ENCODE measurements at places on chromosomes 11 and 22.

DNA sequence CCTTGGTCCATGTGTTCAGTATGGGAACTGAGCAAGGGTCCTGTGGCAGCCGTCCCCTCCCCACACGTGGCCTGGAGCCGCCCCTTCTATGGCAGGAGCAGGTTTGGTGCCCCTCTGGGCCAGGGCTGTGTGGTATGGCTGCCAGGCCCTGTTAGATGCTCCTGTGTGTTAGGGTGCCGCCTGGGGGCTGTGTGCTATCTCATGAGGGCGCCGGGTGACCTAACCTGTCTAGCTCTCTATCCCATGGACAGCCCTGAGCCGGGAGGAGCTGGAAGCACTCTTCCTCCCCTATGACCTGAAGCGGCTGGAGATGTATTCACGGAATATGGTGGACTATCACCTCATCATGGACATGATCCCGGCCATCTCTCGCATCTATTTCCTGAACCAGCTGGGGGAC is 34.7 kb downstream of the NAT10 start:
- no peak for DNase-seq
- H3K36me3 ChIP-seq = peaks cover 37% of the 10 kb centered on the region
- H3K27ac ChIP-seq = no peak overlapping the region
- H3K27me3 ChIP-seq = no peaks in the 10 kb centered on the region
- H3K4me1 ChIP-seq = peaks cover 5% of the 10 kb centered on the region

- no peaks in the 10 kb centered on the region for H3K27me3 ChIP-seq
- no peaks in the 10 kb centered on the region for H3K4me1 ChIP-seq
- H3K27ac ChIP-seq = no peak overlapping the region
- DNase-seq = no peak
- H3K4me3 ChIP-seq = no peak overlapping the region
These were observed 235.6 kb upstream of the ZC3H12C start for GRCh38 chr11:109857637-109858036.

GRCh38 chr11:34055218-34056000 is 3.9 kb downstream of the CAPRIN1 start:
- no peaks in the 10 kb centered on the region for H3K27me3 ChIP-seq
- H3K4me1 ChIP-seq = peaks cover 47% of the 10 kb centered on the region
- peaks cover 43% of the 10 kb centered on the region for H3K36me3 ChIP-seq
- no peak overlapping the region for H3K27ac ChIP-seq
- DNase-seq = no peak
- peak overlapping the region; percentile 42 for H3K4me3 ChIP-seq

GRCh38 chr11:65599216-65599954 is 3.8 kb upstream of the KCNK7 start:
- DNase-seq = no peak
- no peaks in the 10 kb centered on the region for H3K27me3 ChIP-seq
- no peak overlapping the region for H3K4me3 ChIP-seq
- peaks cover 3% of the 10 kb centered on the region for H3K36me3 ChIP-seq
- H3K4me1 ChIP-seq = peaks cover 11% of the 10 kb centered on the region

DNA sequence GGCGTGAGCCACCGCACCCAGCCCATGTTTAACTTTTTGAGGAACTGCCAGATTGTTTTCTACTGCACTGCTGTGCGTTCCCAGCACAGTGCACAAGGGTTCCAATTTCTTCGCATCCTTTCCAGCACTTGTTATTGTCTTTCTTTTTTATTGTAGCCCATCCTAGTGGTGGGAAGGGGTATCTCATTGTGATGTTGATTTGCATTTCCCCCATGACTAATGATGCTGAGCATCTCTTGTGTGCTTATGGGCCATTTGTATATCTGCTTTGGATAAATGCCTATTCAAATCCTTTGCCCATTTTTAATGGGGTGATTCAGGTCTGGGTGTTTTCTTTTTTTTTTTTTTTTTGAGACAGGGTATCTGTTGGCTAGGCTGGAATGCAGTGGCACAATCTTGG is 36.6 kb upstream of the SYT7 start:
- H3K27me3 ChIP-seq = peaks cover 26% of the 10 kb centered on the region
- H3K4me3 ChIP-seq = no peak overlapping the region
- no peaks in the 10 kb centered on the region for H3K36me3 ChIP-seq
- no peak overlapping the region for H3K27ac ChIP-seq

- H3K36me3 ChIP-seq = no peaks in the 10 kb centered on the region
- H3K4me1 ChIP-seq = no peaks in the 10 kb centered on the region
- no peak overlapping the region for H3K4me3 ChIP-seq
- H3K27me3 ChIP-seq = no peaks in the 10 kb centered on the region
These were observed 142.4 kb upstream of the DDI1 start for GRCh38 chr11:103894034-103894433.

- H3K27ac ChIP-seq = no peak overlapping the region
These were observed 171.3 kb downstream of the GRIK4 start for GRCh38 chr11:120682866-120683265.

- H3K4me1 ChIP-seq = peaks cover 14% of the 10 kb centered on the region
- H3K4me3 ChIP-seq = no peak overlapping the region
- H3K27me3 ChIP-seq = no peaks in the 10 kb centered on the region
- H3K36me3 ChIP-seq = peaks cover 54% of the 10 kb centered on the region
These were observed 6.5 kb downstream of the PTPMT1 start for GRCh38 chr11:47571895-47572294.

DNA sequence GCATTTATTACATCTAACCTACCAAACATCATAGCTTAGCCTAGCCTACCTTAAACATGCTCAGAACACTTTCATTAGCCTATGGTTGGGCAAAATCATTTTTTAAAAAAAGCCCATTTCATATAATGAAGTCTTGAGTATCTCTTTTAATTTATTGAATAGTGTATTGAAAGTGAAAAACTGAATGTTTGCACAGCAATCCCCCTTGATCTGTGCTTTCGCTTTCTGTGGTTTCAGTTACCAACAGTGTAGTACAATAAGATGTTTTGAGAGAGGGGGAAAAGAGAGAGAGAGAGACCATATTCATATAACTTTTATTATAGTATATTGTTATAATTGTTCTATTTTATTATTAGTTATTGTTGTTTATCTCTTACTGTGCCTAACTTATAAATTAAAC is 8.4 kb upstream of the MAP6 start:
- no peak for DNase-seq
- no peak overlapping the region for H3K27ac ChIP-seq
- H3K4me3 ChIP-seq = no peak overlapping the region
- H3K36me3 ChIP-seq = peaks cover 4% of the 10 kb centered on the region

GRCh38 chr22:49961005-49961600 is 531 bp downstream of the PIM3 start:
- peak overlapping the region; percentile 86 for H3K4me3 ChIP-seq
- peaks cover 29% of the 10 kb centered on the region for H3K4me1 ChIP-seq
- peak; percentile 65 for DNase-seq
- H3K36me3 ChIP-seq = peaks cover 23% of the 10 kb centered on the region
- H3K27ac ChIP-seq = peak overlapping the region; percentile 87

Data from activated CD8-positive, alpha-beta memory T cell treated with anti-CD3 and anti-CD28 coated beads, Interleukin-2, amount 10 ng/mL, durations not matched to agents 7 days and 5 days (primary cell).